ENCODE measurements at places on chromosomes 4 and X.

DNA sequence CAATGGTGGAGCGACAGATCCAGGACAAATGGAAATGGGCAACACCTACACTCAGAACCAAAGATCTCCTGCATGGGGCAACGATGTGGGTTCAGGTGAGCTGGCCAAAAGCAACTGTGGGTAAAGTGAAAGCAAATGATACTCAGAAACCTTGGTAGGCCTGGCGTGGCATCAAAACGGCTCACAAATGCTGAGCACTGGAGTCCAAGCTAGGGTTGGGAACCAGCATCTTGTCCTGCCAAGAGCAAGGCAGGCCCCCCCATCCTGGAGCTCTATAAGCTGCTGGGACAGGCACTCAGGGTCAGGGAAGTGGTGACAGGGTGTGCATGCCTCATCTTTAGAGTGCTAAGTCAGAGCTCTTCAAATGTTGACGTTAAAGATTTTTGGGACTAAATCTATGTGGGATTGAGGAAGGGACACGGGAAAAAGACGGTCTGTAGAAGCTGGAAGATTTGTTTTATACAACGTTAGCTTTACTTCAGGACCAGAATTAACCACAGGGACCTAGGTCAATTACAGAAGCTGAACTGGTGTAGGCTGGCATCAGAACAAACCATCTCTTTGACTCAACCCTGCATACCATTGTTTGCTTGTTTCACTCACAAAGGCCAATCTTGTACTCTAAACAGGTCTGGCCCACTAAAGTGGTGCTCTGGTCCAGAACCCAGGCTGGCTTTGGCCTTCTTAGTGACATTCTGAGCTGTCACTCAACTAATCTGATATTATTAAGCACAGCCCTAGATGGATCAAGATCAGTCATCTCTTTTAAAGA, 10.7 kb downstream of the ATP8A1 start:
- DNase-seq: no peak

DNA sequence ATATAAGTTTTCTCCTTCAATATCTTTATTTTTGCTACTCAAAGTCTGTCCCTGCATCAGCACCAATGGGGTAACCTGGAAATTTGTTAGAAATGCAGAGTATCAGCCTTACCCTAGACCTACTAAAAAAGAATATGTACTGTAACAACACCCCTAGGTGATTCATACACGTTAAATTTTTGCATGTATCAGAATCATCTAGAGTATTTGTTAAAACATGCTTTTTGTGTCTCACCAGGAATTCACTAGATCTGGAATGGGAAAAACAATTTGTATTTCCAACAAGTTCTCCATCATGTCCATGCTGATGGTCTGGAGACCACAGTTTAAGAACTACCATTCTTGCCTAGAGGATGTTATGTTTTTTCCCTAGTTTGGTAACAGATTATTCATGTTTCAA, 196.0 kb upstream of the EDNRA start:
- DNase-seq: no peak

DNA sequence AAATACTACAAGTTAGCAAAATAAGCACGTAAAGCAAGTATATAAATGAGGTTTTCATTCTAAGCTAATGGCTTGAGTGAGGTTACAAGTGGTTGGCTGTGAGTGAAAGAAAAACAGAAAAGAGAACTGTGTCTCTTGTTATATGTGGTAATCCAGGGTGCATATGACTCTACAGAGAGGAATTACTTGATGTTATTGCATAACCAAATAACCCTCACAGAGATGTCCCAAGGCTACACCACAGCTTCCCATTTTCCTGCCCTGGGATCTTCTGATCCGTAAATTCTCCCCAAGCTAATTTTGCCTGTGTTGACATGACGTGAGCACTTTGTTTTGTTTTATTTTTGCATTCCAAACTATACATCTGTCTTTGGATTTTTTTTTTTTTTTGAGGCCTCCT, 470.0 kb upstream of the INTU start:
- no peak for DNase-seq

DNA sequence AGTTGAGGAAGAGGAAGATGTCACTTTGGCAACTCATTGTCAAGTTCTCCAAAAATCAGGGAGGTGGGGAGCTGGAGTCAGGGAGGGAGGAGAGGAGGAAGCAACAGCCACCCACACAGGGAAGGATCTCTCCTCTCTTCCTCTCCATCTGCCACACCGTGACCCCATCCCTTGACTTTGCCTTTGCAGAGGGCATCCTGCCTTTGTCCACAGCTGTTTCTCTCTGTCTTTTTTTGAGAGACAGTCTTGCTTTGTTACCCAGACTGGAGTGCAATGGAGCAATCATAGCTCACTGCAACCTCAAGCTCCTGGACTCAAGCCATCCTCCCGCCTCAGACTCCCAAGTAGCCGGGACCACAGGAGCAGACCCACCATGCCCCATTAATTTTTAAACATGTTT, 276.0 kb downstream of the SHOX start:
- DNase-seq: no peak

GRCh38 chr4:6746721-6747293, 30.8 kb downstream of the BLOC1S4 start:
- no peak for DNase-seq

DNA sequence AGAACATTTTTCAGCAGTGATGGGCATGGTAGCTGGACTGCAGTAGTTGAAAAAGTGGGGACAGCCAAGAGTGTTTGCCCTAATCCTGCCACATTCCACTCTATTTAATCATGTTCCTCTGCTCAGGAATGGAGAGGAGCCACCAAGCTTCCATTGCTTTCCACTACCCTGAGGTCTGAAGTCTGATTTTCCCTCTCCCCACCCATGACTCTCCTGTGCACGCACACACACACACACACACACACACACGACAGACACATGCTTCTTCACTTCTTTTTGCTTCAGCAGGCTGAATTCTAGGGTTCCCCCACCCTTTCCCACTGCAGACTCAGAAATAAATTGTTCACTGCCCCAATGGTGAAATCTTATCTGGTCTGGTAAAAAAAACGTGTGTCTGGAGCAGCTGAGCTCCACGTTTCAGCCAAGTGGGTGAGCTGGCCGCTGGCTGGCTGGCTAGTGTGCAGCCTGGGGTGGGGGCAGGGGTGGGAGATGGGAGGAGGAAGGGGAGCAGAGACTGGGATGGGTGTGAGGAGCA, 142.7 kb upstream of the NALF2 start:
- DNase-seq: no peak

DNA sequence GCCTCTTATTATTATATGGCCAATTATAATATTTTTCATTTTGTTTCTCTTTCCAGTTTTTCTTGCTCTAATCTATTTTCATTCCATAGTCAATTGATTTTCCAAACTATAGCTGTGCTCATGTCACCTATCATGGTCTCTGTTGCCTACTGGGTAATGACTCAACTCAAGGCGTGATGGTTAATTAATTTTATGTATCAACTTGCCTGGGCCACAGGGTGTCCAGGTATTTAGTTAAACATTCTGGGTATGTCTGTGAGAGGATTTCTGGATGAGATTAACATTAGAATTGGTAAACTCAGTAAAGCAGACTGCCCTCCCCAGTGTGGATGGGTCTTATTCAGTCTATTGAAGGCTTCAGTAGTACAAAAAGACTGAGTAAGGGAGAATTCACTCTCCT, 9.9 kb downstream of the FHIP1A start:
- no peak for DNase-seq

GRCh38 chrX:24410514-24411189, 50.2 kb downstream of the SUPT20HL1 start:
- DNase-seq: no peak

DNA sequence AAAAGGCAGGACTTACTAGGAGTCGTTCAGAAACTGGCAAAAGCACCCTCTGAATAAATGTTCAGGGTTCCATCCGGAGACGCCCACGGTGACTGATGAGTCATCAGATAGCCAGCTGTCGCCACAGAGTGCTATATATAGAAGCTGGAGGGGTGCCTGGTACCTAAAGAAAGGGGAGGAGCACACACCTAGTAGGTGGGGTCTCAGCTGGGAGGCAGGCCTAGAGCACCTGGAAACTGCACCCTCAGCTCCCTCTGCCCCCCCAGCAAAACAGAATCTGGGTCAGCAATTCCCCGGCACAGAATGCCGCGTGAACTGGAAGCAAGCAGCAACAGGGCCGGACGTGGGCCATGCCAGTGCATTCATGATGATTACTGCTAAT, 242.0 kb downstream of the BCOR start:
- peak; percentile 80 for DNase-seq

DNA sequence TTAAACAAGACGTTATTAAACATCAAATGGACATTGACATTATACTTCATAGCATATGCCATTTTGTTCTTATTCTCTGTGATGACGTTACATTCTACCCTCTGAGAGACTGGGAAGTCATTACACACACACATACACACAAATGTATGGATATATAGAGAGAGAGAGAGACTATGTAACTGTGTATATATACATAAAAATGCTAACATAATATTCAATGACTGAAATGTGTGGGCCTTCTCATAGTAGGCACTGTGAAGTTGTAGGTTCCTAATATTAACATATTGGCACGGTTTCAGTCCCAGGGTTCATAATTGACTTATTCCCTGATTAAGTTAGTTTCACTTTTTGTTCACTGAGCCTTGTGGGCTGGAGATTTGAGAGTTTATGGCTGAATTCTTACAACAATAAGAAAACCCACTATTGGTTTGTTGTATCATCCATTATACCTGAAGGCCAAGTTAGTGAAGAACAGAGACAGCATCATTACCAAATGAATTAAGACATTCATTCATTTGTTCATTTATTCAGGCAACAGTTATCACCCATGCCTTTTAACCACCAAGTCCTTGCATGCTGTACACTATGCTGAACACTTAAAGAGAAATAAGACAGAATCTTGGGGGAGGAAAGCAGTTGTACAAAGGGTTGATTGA, 68.5 kb downstream of the GAB1 start:
- DNase-seq: no peak

GRCh38 chrX:101368800-101369199, 17.2 kb downstream of the BTK start:
- no peak for DNase-seq

DNA sequence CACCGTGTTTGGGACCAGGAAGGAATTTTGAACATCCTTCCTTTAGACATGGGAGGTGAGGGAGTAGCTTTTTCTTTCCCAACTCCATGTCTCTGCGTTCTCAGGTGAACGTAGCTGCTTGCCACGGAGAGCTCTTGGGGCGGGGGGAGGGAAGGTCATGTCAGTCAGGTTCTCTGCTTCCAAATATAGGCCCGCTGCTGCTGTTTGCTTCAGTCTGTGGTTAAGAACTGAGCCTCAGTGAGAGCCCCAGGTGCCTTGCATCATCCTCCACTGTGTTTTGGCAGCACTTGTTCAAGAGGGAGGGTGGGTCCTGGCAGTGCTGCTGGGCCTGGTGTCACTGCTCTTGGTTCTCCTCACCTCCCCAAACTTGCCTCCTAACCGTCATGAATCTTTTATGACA, 46.5 kb downstream of the HADH start:
- no peak for DNase-seq

DNA sequence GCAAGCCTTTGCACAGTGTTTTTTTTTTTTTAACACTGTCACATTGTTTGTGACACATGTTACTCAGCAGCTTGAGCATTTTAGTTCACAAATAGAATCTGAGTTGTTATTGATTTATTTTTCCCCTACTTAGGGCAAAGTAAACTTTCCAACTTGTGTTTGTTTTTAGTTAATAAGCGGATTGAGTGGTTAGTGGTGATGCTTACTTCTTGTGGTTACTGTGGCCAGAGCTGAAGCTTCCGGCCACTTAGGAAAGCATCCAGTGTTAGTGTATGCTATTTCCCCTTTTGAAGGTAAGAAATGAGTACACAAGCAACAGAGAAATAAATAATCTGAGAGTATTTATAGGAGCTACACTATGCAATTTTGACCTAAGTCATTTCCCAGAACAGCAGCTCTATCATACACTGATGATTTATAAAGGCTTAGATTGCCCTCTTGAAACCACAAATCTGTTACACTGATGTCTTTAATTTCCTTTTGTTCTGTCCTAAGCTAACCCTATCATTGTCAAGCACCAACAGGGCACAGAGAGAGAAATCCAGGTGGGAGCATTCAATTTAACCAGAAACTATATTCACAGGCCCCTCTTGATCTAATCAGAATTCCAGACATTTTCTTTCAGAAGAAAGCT, 2464.6 kb downstream of the PCDH7 start:
- DNase-seq: no peak

- DNase-seq: no peak
These were observed 16.5 kb downstream of the SH3KBP1 start for GRCh38 chrX:19870710-19871490.

GRCh38 chrX:41559235-41560052, 112.3 kb downstream of the NYX start:
- no peak for DNase-seq

DNA sequence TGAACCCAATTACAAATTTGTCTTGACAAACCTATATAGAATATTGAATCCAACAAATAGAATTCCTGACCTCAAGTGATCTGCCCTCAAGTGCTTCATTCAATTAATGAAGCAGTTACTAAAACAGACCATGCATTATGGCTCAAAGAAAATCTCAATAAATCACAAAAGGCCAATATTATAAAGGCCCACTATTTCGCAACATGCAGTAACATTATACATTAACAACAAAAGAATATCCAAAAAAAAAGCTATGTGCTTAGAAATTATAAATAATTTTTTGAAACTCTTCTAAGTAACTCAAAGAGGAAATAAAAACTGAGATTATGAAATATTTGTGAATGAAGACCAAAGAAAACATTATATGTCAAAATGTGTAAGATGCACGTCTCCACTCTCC, 177.7 kb downstream of the ZNF674 start:
- DNase-seq: no peak

- no peak for DNase-seq
These were observed 24.6 kb downstream of the F9 start for GRCh38 chrX:139554991-139555675.

GRCh38 chr4:110007217-110007616, 94.5 kb downstream of the EGF start:
- DNase-seq: no peak

DNA sequence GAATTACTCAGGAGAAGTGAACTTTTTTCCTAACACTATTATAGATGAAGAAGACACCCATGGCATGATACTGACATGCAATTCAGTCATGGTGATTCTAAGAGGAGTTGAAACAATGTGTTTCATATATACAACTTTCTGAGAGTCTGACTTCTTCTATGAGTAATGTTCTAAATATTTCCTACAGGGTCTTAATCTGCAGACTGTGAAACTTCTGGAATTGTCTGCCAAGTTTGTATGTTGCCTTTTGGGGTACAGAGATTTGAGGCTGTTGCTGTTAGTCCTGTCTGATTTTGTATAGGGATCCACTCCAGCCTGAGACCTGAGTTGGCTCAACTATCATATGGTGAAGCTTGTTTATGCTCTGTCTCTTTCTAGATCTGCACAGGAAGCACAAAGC, 160.6 kb upstream of the GATB start:
- DNase-seq: no peak

GRCh38 chrX:106168107-106168506, at the start of gene PWWP3B:
Gene PWWP3B, plus strand, starts transcription at chrX:106168305. Its CDS starts 37,128 bp downstream, at chrX:106205433.
- DNase-seq: no peak

GRCh38 chr4:89640620-89641366, 196.2 kb downstream of the SNCA start:
- DNase-seq: no peak

DNA sequence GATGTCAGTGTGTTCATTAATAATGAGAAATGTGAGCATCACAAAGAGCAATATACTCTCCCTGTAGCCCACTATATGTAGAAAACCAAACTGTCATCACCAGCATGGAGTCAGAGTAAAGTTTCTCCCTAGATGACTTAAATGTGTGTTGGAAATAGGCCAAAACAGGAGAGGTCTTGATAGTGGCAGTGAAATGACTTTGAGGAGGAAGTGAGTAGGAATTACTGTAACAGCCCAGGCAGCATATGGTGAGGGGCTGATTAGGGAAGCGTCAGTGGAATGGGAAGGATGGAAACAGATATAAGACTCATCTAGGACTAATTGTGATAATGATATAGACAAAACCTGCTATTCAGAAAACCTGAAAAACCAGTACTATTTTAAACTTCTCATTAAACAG, 83.9 kb downstream of the ATXN3L start:
- DNase-seq: peak; percentile 6
